ENCODE measurements at places on chromosomes 11 and 22.

DNA sequence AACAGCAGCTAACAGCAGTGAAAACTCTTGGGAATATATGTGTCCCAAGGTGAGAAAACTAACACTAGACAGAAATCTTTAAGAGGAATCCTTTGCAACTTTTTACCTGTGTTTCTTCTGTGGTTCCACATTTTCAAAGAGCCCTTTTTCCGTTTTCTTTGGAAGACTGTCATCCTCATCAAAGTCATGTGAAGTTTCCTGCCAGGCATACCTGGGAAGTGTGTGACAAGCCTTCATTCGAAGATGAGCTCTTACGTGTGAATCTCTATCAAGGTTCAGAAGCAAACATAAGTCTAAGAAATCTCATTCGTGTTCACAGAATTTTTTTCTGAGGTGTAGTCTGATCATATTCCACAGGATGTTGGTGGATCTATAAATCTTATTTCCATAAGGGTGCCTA is 330.6 kb upstream of the MPPED2 start:
- DNase-seq: no peak

- no peak for DNase-seq
These were observed 16.0 kb downstream of the MAML2 start for GRCh38 chr11:96326959-96327358.

DNA sequence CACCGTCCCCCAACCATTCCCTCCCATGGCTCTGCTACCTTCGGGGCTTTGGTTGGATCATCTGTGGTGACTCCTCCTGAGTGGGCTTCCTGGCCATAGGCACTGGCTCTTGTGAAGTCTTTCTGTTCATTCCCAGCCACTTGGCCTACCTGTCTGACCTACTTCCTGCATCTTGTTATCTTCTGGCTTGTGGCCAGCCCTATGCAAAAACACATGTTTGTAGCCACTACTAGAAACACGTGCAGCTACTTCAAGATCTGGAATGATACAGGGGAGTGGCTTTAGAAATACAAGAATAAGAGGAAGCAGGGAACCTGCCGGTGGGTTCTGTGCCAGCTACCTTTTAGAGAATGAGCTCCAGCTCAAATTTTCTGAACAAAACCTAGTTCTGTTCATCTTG is 20.9 kb downstream of the RCOR2 start:
- no peak for DNase-seq

- no peak for DNase-seq
These were observed 161.4 kb upstream of the MTNR1B start for GRCh38 chr11:92808022-92808421.

DNA sequence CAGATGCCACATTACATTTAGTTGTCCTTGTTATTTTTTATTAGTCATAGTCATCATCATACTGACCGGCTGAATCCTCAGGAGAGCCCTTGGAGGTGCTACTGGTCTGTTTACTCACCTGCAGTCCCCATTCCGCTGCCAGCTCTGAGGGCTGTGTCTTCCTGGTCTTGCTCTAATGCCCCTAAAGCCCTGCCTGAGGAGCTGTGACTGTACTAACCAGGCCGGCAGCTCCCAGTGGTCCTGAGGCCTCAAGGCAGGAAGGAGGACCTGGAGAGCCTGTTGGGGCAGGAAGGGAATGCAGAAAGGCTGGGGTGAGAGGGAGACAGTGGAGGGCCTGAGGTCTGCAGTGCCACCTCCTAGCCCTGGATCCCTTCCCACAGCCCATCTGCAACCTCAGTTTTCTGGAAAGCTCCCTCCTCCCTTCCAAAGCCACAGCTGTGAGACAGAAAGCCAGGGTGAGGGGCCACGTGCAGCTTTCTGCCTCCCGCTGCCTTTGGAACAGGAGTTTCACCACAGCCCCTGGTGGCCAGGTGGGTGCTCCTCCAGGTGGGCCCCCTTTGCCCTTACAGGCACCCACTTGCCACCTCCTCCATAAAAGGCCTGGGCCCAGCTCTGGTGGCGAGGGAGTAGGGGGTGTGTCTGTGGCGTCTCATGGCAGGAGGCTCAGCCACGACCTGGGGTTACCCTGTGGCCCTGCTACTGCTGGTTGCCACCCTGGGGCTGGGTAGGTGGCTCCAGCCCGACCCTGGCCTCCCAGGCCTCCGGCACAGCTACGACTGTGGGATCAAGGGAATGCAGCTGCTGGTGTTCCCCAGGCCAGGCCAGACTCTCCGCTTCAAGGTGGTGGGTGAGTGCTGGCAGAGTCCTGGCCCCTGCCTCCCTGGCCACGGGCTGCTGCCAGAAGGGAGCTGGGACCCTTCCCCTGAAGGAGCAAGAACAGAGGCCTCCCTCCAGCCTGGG is at the start of gene ZP1:
Gene ZP1, plus strand, starts transcription at position 632 of the 960 bp plus-strand sequence. Its CDS starts 20 bp downstream, at position 652.
- DNase-seq: no peak

DNA sequence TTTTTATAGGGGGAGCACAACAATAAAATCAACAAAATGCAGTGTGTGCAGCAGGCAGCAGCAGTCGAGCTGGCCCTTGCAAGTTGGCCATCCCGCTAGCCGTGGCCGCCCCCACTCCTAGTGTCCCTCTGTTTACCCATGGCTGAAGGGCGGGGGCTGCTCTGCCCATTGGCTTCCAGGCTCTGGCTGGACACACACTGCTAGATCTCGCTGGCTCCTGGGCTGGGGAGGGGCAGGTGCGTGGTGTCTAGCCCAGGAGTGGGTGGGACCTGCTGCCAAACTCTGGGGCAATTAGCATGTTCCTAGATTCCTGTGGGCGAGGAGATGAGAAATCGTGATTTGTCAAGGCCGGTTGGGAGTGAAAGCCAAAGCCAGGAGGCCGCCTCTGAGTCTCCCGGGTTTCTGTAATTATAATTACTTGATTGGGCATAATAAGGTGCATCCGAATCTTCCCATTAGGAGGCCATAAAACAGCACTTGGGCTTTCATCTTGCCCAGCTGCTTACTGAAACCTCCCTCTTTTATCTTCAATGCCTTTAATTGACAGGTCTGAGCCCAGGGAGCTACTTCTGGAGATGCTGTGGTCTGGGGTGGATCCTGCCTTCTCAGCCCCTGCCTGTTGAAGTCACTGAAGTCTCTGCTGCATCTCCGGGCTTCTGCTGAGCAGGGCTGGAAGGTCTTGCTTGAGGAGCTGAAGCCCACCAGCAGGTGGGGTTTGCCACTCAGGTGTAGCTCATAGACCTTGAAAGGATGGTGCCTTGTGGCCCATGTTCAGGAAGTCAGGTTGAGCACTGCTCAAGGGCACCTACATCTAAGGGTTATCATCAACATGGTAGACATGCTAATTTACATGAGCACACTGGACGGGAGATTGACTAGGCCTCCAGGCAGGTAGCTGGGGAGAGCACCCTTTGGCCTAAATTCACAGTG is 44.5 kb upstream of the DKK3 start:
- DNase-seq: no peak

DNA sequence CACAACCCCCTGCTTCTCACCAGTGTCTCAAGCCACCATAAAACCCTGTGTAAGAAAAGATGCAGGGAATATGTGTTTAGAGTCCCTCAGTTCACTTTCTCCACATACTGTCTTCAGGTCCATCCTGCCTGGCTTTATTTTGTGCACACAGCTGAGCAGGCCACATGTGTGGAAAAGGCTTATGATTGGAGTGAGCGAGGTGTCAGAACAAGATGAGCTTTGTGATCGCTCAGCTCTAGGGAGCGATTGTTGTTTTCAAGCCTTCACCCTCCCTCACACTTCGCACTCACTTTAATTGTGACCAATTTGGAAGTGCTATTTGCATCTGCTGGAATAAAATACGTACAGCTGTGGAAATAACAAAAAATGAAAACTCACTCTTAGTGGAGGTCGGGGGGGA is 931.1 kb upstream of the TENM4 start:
- no peak for DNase-seq

GRCh38 chr22:50303848-50304527 is 3.5 kb downstream of the PLXNB2 start:
- DNase-seq: no peak

GRCh38 chr11:62709247-62710000 is 1.9 kb downstream of the GNG3 start:
- DNase-seq: peak; percentile 96

- no peak for DNase-seq
These were observed 32.3 kb downstream of the PDHX start for GRCh38 chr11:34948696-34949095.

GRCh38 chr22:32862936-32863661 is 61.6 kb downstream of the TIMP3 start:
- no peak for DNase-seq

All from NCI-H187 treated with DMSO at 0.1 percent for 48 hours (cell line).